ENCODE measurements at places on chromosomes 6 and 20. TPM values are rescaled to one million over a fixed set of nuclear protein-coding genes. Genes with fewer than 3 reads are reported as not detected.

DNA sequence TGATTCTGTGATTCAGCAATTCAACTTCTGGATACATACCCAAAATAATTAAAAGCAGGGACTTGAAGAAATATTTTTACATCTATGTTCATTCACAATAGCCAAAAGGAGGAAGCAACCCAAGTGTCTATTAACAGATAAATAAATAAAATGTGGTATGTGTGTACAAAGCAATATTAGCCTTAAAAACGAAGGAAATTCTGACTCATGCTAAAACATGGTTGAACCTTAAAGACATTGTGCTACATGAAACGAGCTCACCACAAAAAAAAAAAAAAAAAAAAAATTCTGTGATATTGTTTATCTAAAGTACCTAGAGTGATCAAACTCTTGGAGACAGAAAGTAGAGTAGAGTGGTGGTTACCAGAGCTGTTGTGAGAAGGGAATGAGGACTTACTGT is 54.8 kb upstream of the TFAP2D start:
- DNase-seq, result no peak

DNA sequence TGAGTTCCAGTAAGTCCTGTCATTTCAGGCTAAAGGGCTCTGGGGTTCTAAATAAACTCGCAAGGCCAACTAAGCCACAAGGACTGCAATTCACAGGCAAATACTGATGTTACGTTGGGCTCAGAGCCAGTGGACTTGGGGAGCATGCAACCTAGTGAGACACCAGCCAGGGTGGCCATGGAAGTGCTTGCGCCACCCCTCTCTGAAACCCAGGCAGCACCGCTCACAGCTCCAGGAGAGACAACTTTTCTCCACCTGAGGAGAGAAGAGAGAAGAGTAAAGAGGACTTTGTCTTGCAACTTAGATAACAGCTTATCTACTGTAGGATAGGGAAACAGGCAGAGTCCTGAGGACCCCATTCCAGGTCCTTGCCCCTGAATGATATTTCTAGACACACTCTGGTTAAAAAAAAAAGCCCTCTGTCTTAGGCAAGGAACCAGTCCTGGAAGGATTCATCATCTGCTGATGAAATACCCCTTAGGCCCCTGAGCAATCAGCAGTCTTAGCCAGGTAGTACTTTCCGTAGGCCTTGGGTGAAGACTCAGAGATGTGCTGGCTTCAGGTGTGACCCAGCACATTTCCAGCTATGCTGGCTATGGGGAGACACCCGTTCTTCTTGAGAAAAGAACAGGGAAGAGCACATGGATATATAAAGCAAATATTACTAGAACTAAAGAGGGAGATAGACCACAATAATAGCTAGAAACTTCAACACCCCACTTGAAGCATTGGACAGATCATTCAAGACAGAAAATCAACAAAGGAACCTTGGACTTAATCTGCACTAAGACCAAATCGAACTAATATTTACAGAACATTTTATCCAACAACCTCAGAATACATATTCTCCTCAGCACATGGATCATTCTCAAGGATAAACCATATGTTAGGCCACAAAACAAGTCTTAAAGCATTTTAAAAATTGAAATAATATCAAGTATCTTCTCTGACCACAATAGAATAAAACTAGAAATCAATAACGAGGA is 31.5 kb upstream of the TBC1D32 start:
- no peak for DNase-seq

GRCh38 chr20:61311656-61312387 is 59.8 kb downstream of the CDH4 start:
- DNase-seq, result no peak

DNA sequence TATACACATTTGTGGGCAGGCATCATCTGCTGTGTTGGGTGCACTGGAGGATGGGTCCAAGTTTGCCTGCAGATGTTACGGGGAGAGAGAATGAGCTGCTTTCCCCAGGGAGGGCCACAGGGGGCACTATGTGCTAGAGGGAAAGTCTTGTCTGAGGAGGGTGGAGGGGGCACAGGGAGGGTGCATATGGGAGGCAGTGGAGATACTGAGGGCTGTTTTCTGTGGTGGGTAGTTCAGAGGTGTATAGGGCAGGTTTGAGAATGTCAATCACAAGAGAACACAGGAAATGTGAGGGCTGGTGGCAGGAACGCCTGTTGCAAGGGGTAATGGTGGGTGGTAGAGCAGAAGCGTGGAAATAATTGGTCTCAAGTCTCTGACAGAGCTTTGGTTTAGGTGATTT is 7.7 kb upstream of the PTPRA start:
- no peak for DNase-seq

DNA sequence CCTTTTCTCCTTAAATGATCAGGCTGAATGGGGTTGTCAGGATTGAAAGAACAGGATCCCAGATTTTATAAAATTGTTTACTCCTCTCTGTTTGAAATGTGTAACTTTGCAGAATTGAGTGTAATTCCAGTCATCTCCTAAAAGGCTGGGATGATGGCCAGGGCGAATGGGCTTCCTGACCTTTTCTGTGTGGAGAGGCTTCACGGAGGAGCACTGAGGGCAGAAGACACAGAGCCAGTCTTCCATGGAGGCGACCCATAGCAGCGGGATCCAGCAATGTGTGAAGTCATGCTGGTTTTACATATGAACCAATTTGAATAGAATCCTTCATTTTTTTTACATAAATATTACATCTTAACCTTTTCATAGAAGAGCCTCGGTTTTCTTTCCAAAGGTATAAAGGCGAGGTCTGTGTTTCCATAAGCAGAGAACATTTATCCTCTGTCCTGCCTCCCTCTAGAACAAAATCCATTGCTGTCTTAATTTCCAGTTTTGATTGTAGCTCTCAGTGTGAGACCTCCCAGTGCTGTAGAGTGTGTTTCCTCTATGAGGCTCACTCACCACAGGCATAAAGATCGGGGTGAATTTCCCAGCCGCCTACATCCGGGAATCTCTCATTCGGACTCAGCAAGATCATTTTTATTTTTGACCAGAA is 369.7 kb upstream of the FLRT3 start:
- DNase-seq, result no peak

- DNase-seq, result no peak
These were observed 433.5 kb downstream of the PRKN start for GRCh38 chr6:162294029-162294428.

- DNase-seq, result no peak
These were observed 106.7 kb upstream of the CNKSR3 start for GRCh38 chr6:154617175-154617574.

DNA sequence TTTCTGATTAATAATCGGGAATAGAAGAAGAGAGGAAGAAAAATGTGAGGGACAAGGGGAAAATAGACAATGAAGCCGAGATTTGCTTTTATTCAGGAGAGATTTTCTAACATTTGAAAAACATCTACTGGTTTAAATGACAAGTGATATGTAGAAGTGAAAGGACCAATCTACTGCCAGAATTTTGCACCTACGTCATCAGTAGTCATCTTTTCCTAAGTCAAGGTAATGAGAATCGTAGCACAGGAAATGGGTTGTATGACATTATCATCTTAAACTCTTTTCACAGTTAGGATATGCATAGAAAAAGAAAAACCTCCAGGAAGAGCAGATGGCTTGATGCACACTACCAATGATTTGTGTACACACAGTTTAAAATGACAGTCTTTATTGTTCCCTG is 45.3 kb upstream of the RAB32 start:
- DNase-seq, result no peak

GRCh38 chr6:56528412-56528841 is 114.3 kb downstream of the DST start:
- no peak for DNase-seq

- no peak for DNase-seq
These were observed 83.4 kb downstream of the GFRAL start for GRCh38 chr6:55410674-55411073.

DNA sequence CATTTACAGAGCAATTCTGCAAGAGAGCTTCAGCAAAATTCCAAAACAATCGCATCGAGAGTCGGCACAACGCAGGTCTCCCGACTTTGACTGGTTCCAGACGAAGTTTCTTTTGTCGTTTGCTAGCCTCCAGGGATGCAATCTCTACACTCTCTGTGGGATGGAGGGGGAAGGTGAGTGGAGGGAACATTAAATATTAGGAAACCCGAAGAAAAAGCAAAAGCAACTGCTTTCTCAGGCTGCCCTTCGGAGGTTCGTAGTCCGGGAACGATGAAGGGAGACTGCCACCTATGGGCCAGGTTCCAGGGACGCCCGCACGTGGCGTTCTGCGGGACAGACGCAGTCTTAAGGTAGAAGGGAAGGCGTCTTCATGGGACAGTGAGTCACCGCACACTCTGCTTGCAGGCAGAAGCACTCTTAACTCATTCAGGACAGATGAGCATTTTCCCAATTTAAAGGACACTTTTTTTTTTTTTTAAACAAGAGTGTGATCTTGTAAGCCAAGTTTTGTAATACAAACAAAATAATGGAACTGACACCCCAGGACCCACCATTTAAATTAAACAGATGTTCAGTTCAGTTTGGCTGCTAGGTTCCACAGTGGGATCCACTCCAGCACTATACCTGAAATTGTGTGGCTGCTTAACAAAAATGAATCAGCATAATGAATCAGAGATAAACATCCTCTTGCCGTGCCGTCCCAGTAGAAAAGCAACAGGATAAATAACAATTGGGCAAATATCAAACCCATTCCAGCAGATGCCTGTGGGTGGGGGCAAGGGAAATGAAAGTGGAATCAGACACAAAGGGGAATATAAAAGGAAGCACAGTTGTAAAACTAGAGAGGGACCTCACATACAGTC is 65.8 kb upstream of the ARMC2 start:
- peak; percentile 87 for DNase-seq

DNA sequence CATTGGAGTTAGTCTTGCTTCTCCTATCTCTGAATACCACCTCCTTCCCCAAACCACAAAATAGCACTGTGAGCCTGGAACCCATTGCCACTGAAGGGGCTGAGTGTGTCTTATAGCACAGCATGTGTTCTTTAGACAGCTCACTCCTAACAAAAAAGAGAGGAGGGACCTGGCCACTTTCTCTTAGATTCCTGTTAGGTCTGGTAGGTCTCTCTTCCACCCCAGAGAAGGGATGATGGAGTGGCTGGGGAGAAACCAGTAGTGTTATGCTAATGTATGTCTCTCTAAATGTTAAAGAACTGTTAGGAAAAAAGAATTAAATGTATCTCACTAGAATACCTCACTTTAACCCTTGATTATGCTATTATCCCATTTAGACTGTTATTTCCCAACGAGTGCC is 340.3 kb downstream of the EPHA7 start:
- no peak for DNase-seq

DNA sequence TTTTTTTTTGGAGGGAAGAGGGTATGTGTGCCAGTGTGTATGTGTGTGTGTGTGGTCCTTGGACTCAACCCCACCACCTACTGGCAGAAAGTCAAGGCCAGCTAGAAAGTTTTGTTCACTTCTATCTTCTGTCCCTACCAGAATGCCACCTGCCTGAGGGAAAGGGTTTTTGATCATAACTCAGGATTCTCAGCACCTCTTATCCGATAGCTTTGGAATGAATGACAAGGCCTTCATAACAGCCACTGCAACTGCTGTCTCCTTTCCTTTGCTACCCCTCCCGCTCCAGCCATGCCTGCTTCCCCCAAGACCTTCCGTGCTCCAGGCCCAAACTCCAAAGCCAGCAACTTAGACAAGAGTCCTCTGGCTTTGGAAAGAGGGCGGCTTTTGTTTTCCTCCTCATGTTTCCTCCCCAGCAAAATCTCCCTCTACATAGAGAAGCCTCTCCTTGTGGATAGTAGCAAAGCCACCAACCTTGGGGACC is 18.7 kb downstream of the BTN3A1 start:
- DNase-seq, result peak; percentile 72

- peak; percentile 77 for DNase-seq
These were observed 81.0 kb downstream of the GPX5 start for GRCh38 chr6:28606424-28607391.

DNA sequence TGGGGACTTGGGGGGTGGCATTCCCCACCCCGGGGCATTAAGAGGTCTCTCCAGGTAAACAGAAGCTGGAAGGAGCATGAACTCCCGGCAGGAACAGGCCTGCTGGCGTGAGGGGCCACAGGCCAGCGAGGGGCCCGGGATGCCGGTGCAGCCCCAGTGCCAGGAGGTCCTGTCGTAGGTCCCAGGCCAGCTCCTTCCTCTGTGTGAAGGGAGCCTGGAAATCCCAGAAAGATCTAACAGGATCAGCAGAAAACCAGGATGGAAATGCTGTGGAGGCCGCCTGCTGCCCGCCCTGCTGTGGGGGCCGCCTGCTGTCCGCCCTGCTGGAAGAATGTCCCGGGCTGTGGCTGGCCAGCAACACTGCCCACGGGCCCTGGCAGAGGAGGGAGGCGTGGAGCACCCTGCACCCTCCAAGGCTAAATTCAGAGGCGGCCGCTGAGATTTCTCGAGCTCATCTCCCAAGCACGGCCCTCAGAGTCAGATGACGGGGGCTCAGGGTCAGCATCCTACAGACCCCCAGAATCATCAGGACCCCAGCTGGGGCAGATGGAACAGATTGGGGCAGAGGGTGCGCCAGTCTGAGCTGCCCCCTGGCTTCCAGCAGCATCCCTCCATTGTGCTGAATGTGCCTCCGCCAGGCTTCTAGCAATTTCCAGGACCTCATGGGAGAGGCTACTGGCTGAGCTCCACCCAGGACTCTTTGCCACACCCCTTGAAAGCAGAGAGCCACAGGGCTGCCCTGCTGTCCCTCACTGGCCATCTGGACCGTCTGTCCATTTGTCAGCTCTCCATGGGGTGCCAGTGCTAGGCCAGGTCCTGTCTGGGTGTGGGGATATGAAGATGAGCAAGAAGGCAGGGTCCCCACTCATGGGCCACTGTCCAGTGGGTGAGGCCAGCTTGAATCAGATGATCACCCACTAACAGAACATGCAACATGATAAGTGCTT is 32.2 kb upstream of the SLCO4A1 start:
- DNase-seq, result no peak

DNA sequence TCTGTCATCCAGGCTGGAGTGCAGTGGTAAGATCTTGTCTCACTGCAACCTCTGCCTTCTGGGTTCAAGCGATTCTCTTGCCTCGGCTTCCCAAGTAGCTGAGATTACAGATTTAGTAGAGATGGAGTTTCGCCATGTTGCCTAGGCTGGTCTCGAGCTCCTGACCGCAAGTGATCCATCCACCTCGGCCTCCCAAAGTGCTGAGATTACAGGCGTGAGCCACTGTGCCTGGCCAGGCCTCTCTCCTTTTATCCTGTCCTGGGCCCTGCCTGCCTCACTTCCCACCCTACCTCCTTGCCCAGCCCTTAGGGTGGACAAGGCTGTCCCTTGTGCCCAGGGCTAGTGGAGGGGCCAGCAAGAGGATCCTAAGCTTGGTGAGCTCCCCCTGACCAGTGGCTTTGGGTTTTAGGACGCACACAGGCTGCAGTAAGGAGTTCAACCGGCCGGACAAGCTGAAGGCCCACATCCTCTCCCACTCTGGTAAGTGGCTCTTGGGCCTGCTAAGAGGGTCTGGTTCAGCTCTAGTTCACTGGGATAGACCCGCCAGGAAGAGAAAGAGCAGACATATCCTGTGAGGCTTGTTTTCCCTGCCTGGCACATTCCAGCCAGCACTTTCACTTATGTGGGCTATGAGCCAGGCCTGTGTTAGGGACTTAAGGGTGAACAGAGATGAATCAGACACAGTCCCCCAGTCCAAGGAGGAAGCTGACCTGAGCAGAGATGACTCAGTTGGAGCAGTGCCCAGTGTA is 21.9 kb upstream of the CHMP4B start:
- peak; percentile 100 for DNase-seq

Gene PPP1R14C
- 0.08 TPM for total RNA-seq

Gene CAGE1
- total RNA-seq, result 0.16 TPM

Gene FOXA2
- total RNA-seq, result 9.4 TPM

Gene THBD
- not detected for total RNA-seq

Gene SRC
- total RNA-seq, result 161 TPM

Gene TULP1
- not detected for total RNA-seq

All from HT-29 (cell line).